ENCODE measurements at places on chromosomes 1 and 21.
A peak's percentile ranks its signal among the peaks of the same experiment; 100 is the strongest.

- no peak for DNase-seq
These were observed 14.6 kb downstream of the KIF17 start for GRCh38 chr1:20703124-20703756.

DNA sequence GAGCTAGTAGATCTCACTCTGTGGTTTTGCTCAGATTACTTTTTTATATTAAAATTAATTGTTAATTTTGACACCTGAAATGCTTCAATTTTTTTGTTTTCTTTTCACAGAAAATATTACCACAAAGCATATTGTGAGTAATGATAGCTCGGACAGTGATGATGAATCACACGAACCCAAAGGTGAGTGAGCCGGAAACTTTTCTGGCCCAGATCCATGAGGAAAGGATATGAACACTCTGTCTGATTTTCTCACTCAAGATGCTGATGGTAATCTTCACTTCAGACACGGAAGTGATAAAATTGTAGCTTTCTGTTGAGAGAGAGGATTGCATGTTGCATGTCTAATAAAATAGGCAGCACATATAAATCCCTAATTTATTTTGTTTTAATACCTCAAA, 121.8 kb downstream of the PLA2G4A start:
- no peak for DNase-seq

DNA sequence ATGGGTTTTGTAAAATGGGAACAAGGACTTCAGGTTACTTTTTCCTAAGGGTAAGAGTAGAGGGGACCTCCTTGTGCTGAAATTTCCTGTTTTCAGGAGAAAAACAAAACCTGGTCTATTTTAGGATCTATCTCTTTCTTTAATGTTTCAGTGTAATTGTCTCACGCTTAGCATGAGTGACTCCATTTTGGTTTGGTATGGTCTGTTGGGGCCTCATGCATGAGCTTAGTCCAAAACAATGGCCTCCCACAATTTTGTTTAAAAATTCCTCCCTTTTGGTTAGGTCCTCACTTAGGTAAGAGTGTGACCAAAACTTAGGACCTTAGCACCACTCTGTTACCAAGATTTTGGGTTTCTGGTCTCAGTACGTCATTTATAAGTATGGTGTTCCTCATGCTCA, 67.2 kb upstream of the TEKT2 start:
- DNase-seq: no peak

DNA sequence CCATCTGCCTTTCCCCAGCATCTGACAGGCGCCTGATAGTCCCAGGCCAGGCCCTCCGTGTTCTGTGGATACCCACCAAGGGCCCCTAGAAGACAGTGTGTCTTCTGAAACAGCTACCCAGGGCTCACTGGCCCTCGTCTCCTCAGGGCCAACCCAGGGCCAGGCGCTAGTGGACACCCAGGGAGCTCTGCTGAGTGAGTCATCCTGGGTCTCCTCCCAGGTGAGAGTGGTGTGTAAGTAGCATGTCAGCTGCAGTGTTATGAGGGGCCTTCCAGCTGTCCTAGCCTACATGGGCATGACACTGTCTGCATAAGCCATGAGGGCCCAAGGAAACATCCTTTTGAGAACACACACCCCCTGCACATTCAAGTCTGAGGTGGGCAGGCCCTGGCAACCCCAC, 36.7 kb downstream of the CHD5 start:
- no peak for DNase-seq

GRCh38 chr1:222880587-222880986, 65.7 kb downstream of the DISP1 start:
- DNase-seq: no peak

DNA sequence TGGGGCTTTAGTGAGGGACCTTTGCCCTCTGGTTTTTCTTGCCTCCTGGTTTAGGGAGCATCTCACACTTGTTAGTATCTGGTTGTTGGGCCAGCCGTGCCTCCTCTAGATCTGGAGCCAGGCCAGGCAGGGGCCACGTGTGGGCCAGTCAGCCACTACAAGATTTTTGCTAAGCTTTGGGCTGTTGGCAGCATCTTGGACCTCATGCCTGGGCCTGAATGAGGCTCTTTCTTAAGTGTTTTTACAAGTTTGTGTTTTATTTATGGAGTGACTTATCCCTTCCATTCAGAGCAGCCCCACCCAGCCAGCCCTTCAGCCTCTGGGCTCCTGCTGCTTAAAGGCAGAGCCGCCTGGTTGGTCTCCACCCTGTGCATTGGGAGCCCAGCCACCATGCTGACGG, 1.6 kb upstream of the SH3BGRL3 start:
- no peak for DNase-seq

- DNase-seq: peak; percentile 45
These were observed 19.4 kb downstream of the PLEKHO1 start for GRCh38 chr1:150168960-150169601.

DNA sequence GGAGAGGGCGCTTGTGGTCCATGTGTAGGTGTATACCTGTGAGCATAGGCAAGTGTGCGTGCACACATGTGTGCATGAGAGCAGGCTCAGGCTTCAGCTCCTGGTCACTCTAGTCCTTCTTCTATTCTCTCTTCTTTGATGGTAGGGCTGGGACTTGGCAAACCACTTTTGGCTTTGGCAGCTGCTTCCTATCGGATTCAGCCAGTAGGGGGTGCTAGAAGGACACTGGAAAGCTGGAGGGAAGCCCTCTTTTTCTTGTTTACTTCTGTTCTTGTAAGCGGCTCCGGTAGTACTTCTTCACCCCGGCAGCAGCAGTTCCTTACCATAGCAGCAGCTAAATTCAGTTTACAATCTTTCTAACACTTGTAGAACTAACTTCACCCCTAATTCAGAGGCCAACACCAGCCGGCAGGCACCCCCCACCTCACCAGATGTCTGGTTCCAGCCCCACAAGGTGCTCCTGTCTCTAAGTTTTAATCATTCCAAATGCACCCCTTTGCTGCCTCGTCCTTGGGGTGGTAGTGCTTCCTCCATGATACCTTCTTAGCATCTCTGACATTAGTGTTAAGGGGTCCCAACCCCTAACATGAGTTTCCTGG, 25.1 kb downstream of the NENF start:
- peak; percentile 53 for DNase-seq

DNA sequence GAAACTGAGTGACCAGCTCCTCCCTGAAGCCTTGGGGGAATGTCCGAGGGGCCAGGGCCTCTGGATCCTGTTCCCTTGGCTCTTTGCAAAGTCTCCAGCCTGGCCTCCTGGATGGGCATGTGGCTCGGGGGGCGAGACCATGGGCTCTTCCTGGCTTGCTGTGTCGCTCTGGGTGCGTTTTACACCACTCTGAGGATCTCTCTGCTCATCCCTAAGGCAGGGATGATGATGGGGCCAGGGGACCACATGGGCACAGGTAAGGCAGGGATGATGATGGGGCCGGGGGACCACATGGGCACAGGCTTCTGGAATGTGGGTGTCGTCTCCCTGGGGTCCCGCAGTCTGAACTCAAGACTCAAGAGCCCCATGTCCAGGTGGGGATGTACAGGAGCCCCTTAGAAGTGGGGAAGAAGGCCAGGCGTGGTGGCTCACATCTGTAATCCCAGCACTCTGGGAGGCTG, 17.7 kb downstream of the TP73 start:
- no peak for DNase-seq

DNA sequence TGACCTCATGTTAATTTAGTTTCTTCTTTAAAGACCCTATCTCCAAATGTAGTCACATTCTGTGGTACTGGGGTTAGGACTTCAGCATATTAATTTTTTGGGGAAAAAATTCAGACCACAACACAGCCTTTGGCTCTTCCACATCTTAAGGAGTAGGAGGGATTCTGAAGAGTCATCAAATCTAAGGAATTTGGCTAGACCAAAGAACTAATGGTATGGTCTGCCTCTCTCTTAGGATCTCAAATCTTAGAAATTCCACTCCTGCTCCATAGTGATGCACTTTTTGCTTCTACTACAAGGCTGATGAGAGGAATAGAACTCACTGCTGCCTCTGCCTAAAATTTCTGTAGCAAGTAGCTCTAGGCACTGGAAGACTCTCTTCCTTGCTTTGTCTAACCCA, 80.5 kb downstream of the NGF start:
- DNase-seq: no peak

DNA sequence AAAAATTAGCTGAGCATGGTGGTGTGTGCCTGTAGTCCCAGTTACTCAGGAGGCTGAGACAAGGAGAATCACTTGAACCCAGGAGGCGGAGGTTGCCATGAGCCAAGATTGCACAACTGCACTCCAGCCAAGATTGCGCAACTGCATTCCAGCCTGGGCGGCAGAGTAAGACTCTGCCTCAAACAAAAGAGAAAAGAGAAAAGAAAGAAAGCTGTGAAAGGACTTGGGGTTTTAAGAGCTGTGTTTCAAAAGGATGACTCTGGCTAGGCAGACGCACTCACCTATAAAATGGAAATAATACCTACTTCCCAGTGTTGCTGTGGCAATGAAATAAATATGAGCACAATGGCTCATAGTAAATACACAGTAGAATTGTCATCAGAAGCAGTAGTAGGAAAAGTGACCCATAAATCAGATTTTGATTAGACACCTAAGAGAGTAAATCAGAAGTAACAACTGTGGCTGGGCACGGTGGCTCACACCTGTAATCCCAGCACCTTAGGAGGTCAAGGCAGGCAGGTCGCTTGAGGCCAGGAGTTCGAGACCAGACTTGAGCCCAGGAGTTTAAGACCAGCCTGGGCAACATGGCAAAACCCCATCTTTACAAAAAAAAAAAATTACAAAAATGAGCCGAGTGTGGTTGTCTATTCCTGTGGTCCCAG, 45.9 kb upstream of the PUM1 start:
- DNase-seq: no peak

DNA sequence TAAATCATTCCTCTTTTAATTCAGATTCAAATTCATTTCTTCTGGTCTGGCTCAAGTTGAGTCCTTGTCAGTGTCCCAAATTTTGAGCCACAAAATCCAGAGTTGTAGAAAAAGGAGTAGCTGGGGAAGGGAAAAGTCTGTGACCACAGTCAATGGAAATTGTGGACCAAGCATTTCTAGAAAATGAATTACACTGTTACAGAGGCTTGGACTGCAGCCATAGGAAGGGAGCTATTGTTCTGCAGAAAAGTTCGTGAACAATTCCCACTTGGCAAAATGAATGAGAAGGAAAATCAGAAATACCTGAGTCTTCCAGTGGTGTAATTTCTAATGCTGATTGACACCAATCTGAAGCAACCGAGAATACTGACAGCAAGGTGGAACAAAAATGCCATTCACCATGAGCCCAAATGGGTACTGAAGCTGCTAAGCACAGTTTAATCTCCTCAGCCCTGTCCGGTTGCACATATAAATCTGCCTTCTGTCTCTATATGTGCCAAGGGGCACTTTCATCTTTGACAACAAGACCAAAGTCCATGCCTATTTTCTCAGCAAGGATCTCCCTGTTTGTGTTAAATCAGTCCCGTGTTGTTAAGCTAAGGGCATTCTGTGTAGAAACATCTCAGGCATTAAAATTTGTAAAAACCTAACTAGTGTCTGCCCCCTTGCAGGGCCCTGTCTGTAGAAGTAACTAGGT, 51.3 kb downstream of the TEX35 start:
- no peak for DNase-seq

- DNase-seq: no peak
These were observed 119.4 kb downstream of the TNFSF18 start for GRCh38 chr1:172931340-172931739.

DNA sequence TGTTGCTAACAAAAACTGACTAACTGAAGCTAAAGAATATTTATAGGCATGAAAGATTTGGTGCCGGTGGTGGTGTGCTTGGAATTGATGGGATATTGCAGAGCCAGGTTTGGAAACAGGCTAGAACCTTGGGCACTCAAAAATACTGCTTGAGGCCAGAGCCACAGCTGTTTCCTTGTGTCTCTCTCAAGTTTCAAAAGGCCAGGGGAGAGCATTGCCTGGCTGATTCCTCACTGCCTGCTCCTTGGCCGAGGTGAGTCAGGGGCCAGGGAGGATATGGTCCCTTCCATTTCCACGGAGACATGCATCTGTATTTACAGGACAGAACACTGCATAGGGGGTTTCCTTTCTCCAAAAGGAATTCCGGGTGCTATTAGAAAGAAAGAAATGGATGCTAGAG, 36.1 kb upstream of the IVNS1ABP start:
- DNase-seq: no peak

DNA sequence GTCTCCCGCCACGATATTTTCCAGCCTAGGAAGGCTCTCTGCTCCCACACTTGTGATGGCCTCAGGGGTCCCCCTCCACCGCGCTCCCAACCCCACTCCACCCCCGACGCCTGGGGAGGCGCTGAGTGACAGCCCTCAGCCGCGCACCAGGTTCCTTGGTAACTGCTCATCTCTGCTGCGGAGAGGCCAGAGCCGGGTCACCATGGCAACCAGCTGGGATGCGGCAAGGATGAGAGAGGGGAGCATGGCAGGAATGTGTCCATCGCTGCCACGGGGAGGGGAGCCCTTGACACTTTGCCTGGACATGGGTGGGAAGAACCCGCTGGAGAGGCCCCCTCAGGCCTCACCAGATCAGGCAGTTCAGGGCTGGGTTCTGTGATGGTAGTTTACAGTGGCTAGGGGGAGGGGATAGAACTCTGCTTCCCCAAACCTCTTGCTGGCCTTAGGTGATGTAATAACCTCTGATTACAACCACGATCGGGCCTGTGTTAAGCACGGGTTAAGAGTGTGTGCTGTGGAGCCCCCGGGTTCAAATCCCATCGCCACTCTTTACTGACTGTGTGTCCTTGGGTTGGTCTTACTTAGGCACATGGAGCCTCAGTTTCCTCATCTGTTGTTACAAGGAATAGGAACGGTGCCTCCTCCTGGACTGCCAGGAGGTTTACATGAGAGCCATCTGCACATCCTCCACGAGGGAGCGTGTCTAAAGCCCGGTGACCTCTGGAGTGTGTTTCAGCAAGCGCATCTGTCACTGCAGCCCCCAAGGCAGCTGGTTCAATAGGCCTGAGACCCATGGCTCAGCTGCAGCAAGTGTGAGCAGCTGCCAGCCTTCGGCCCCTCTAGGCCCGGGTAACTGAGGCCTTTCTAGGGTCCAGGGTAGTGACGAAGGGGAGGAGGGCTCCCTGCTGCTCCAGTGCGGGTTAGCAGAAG, 6.3 kb downstream of the KIF17 start:
- no peak for DNase-seq

DNA sequence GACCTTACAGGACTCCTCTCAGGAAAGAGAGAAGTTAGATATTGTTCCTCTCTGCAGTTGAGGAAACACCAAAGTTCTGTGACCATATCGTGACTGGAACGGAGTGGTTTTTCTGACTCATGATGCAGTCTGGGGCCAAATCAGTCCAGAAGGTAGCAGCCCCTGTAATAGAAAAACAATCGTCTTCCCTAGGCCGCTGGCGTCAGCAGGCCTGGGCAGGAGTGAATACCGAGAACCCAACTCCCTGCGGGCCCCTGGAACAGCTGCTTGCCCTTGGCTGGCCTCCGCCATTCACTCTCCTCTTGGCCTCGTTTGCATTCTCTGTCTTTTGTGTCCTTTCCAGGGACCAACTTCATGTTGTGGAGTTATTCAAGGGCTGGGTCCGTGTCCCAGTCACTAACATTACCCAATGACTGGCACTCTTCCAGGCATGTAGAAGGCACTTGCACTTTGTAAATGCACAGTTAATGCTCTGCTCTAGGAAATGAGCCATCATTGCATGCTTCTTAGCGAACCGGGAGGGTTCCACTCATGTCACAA, 10.9 kb upstream of the CD101 start:
- no peak for DNase-seq

Data from stimulated activated CD8-positive, alpha-beta memory T cell treated with anti-CD3 and anti-CD28 coated beads, Interleukin-2, amount 100 ng/mL, for 48 hours (primary cell).